ENCODE measurements at places on chromosomes 16 and 17. TPM values are rescaled to one million over a fixed set of nuclear protein-coding genes. Genes with fewer than 3 reads are reported as not detected.
A peak's percentile ranks its signal among the peaks of the same experiment; 100 is the strongest.

GRCh38 chr17:1043601-1044251, 46.8 kb downstream of the TIMM22 start:
- H3K4me1 ChIP-seq = no peaks in the 10 kb centered on the region
- no peak overlapping the region for H3K27ac ChIP-seq
- DNase-seq = no peak
- H3K27me3 ChIP-seq = no peaks in the 10 kb centered on the region
- H3K4me3 ChIP-seq = no peak overlapping the region

DNA sequence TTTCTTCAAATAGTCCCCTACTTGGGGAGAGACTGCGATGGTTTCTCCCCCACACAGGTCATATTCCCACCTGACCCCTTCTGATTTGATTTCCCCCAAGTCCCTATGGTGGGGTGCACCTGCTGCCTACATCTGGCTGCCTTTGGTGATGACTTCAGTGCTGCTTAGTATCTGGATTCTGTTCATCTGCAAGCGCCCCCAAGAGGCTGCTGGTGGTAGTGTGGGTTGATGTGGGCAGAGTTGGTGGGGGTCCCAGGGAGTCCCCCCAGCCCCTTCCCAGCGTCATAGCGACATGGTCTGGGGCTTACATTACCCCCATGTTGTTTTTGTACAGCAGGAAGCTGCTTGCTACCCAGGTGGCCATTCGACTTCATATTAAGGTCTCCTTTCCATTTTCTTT, 99.2 kb downstream of the NTN1 start:
- DNase-seq = no peak
- H3K27ac ChIP-seq = no peak overlapping the region
- no peaks in the 10 kb centered on the region for H3K36me3 ChIP-seq

SP6 gene
- total RNA-seq = 0.07 TPM

GRCh38 chr16:26765087-26765486, 301.6 kb upstream of the C16orf82 start:
- no peak overlapping the region for H3K27ac ChIP-seq
- no peaks in the 10 kb centered on the region for H3K36me3 ChIP-seq
- H3K4me3 ChIP-seq = no peak overlapping the region
- DNase-seq = no peak
- no peaks in the 10 kb centered on the region for H3K27me3 ChIP-seq
- H3K4me1 ChIP-seq = no peaks in the 10 kb centered on the region

- H3K27ac ChIP-seq = peak overlapping the region; percentile 34
- H3K36me3 ChIP-seq = no peaks in the 10 kb centered on the region
Observed at GRCh38 chr17:45313996-45314740, 2.7 kb downstream of the MAP3K14 start.

DNA sequence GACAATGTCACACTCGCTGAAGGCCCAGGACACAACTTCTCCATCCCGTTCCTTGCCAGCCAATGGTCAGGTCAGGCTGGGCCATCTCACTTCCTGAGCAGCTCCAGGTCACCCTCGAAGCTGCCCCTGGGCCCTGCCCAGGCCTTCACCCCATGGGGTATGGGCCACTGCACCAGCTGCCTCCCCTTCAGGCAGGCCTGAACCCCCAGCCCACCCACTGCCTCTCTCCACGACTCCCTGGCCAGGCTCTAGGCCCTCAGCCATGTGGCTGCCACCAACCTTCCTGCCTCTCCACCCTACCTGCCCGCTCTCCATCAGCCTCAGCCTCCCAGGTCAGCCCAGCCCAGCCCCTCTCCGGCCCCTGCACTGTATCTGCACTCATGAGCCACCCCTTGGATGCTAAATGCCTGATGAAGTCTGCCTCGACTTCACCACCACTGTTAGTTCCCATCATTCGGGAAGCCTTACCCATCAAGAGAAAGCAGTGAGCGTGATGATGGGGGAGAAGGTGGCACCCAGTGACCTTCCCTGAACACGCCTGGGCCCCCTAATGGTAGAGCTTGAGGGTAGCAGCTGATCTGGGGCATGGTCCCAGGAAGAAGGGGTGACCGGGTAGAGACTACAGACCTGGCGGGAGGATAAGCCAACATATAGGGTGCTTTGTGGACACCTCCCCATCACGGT, 30.9 kb upstream of the C16orf95 start:
- H3K27me3 ChIP-seq = no peaks in the 10 kb centered on the region
- peaks cover 12% of the 10 kb centered on the region for H3K4me1 ChIP-seq
- no peak overlapping the region for H3K4me3 ChIP-seq
- H3K36me3 ChIP-seq = peaks cover 11% of the 10 kb centered on the region
- H3K27ac ChIP-seq = no peak overlapping the region

- peaks cover 4% of the 10 kb centered on the region for H3K27me3 ChIP-seq
- no peak overlapping the region for H3K4me3 ChIP-seq
- no peak for DNase-seq
- H3K4me1 ChIP-seq = no peaks in the 10 kb centered on the region
- no peaks in the 10 kb centered on the region for H3K36me3 ChIP-seq
Observed at GRCh38 chr17:17455173-17455572, 21.6 kb upstream of the MED9 start.

RAC3 gene
- total RNA-seq = 4.2 TPM

DNA sequence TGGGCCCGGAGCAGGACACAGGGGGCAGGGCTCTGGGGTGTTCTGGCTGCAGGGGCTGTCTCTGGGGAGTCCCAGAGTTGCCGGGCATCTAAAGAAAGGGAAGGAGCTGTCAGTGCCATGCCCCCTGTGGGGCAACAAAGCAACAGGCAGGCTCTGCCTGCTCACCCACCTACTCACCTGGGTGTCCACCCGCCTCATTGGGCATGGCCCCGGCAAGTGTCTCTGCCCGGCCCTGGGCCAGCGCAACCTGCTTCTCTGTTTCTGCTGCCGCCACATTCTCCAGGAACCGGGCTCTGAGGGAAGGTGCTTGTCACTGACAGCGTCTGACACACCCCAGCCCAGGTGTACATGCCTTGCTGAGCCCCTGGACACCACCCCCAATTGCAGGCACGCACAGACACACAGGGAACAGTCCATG, 7.3 kb downstream of the TMEM208 start:
- no peaks in the 10 kb centered on the region for H3K4me1 ChIP-seq
- H3K27me3 ChIP-seq = no peaks in the 10 kb centered on the region
- peaks cover 28% of the 10 kb centered on the region for H3K36me3 ChIP-seq
- no peak for DNase-seq

DNA sequence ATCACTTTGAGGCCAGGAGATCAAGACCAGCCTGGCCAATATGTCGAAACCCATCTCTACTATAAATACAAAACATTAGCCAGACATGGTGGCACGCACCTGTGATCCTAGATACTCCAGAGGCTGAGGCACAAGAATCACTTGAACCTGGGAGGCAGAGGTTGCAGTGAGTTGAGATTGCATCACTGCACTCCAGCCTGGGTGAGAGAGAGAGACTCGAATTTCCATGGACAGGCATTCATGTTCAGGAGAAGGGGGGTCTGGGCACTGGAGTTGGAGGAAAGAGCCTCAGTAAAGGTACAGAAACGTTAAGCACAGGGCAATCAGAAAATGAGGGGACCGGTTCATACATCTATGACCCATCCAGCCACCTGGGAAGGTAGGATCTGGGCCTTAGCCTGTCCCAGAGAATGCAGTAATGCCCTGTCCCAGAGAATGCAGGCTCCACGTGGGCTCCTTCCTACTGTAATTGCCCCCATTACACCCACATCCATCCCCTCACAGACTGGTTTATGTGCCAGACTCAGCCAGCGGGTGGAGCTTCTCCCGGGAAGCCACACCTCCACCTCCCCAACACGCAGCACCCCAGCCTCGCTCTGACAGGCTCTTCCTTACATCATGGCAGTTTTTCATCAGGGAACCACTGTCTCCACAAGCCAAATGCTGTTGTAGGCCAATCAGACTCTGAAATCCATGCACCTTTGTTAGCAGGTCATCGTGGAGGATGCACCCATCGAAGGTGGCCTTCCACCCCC, 21.6 kb upstream of the ARL4D start:
- no peaks in the 10 kb centered on the region for H3K36me3 ChIP-seq
- DNase-seq = no peak
- H3K27ac ChIP-seq = no peak overlapping the region
- H3K27me3 ChIP-seq = no peaks in the 10 kb centered on the region

MRC2 gene
- total RNA-seq = 10.0 TPM

DNA sequence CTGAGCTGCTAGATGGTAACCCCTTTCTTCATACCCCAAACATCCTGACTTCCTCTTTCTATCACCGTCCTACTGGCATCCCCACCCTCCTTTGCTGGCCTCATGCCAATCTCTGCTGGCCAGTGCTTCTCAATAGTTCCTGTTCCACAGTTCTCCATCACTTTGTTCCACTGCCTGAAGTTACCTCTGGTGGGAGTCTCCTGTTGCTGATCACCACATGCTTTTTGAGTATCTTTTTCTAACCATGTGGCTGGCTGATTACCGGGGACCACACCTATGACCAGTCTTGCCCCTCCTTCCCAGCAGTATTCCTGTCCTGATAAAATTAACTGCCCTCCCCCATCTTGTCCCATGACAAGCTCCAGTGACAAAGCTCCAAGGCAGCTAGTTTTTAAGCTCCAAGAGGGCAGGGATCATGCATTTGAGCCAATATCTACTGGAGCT, 380.4 kb upstream of the CCL2 start:
- DNase-seq = no peak
- no peak overlapping the region for H3K4me3 ChIP-seq
- H3K27me3 ChIP-seq = no peaks in the 10 kb centered on the region
- H3K4me1 ChIP-seq = no peaks in the 10 kb centered on the region

GRCh38 chr17:31788571-31788946, 70.5 kb downstream of the COPRS start:
- no peaks in the 10 kb centered on the region for H3K36me3 ChIP-seq
- no peaks in the 10 kb centered on the region for H3K4me1 ChIP-seq
- no peak for DNase-seq
- H3K27me3 ChIP-seq = no peaks in the 10 kb centered on the region
- no peak overlapping the region for H3K27ac ChIP-seq

KRTAP2-2 gene
- total RNA-seq = not detected

DNA sequence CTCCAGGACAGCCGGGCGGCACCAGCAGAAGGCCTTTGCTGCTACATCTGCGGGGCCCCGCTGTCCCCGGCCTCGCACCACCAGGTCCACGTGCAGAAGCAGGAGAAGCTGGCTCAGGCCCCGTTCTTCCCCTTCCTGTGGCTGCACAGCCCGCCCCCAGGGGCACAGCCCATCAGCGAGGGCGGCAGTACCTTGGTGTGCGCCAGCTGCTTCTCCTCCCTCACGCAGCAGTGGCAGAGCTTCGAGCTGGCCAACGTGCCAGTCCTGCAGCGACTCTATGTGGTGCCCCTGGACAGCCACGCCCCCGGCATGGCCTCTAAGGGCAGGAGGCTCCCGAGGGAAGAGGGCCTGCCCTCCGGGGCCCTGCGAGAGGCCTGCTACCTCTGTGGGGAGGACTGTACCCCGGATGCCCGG, 58.3 kb upstream of the CIBAR2 start:
- H3K27me3 ChIP-seq = peaks cover 5% of the 10 kb centered on the region
- no peak overlapping the region for H3K27ac ChIP-seq
- no peaks in the 10 kb centered on the region for H3K4me1 ChIP-seq
- H3K4me3 ChIP-seq = no peak overlapping the region

DNA sequence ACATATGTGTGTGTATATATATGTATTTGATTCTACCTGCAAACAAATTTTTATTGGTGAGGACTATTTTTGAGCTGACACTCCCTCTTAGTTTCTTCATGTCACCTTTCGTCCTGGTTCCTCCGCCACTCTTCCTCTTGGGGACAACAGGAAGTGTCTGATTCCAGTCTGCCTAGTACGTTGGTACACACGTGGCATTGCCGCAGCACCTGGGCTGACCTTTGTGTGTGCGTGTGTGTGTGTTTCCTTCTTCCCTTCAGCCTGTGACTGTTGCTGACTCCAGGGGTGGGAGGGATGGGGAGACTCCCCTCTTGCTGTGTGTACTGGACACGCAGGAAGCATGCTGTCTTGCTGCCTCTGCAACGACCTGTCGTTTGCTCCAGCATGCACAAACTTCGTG, 29.4 kb upstream of the CACNG5 start:
- peaks cover 7% of the 10 kb centered on the region for H3K4me1 ChIP-seq
- no peak overlapping the region for H3K4me3 ChIP-seq
- DNase-seq = no peak
- no peaks in the 10 kb centered on the region for H3K27me3 ChIP-seq

DNA sequence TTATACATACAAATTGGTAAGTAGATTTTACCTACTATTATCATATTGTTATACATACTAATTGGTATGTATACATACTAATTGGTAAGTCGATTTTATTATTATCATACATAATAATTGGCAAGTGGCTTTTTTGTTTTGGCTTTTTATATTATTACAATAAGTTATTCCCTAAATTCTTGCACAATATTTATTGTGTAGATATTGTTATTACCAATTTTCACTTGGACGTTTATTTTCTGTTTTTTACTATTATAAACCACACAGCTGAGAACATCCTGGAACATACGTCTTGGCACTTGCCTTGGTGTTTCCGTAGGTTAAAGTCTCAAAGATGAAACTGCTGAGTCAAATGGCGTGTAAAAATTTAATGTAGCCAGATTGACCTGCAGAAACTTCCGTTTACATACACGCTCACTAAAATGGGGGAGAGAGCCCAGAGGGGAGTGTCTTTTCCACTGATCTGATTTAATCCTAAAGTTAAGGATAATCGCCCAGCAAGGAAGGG, 18.9 kb downstream of the GNGT2 start:
- peaks cover 4% of the 10 kb centered on the region for H3K4me1 ChIP-seq
- no peaks in the 10 kb centered on the region for H3K27me3 ChIP-seq
- H3K27ac ChIP-seq = peak overlapping the region; percentile 78
- no peak for DNase-seq
- no peaks in the 10 kb centered on the region for H3K36me3 ChIP-seq
- peak overlapping the region; percentile 94 for H3K4me3 ChIP-seq

GRCh38 chr16:83863682-83864081, 35.2 kb upstream of the MLYCD start:
- no peaks in the 10 kb centered on the region for H3K36me3 ChIP-seq
- H3K27ac ChIP-seq = no peak overlapping the region
- H3K27me3 ChIP-seq = no peaks in the 10 kb centered on the region
- no peak overlapping the region for H3K4me3 ChIP-seq

- DNase-seq = no peak
- H3K4me3 ChIP-seq = no peak overlapping the region
- H3K36me3 ChIP-seq = no peaks in the 10 kb centered on the region
- no peak overlapping the region for H3K27ac ChIP-seq
- H3K27me3 ChIP-seq = no peaks in the 10 kb centered on the region
Observed at GRCh38 chr16:6856578-6856977, 476.1 kb upstream of the RBFOX1 start.

GRCh38 chr17:4161192-4161966, 18.4 kb downstream of the CYB5D2 start:
- no peak overlapping the region for H3K27ac ChIP-seq
- no peak overlapping the region for H3K4me3 ChIP-seq
- H3K27me3 ChIP-seq = no peaks in the 10 kb centered on the region
- H3K36me3 ChIP-seq = peaks cover 6% of the 10 kb centered on the region
- no peaks in the 10 kb centered on the region for H3K4me1 ChIP-seq

Data from CD8-positive, alpha-beta memory T cell (primary cell).